Smooth muscle cell of the coronary artery (primary cell): ENCODE measurements at places on chromosomes 13 and 19. TPM values are rescaled to one million over a fixed set of nuclear protein-coding genes. Genes with fewer than 3 reads are reported as not detected.

The SPTBN4 gene
- total RNA-seq = 1.2 and 7.8 TPM in 2 replicates

The RPL18A gene
- total RNA-seq = 662 and 1,392 TPM in 2 replicates

The SCEL gene
- not detected in 2 replicates for total RNA-seq

The TUBA3C gene
- total RNA-seq = not detected in 2 replicates

The FXYD3 gene
- not detected in 2 replicates for total RNA-seq

The ZNF221 gene
- 6.3 and 8.4 TPM in 2 replicates for total RNA-seq

The TEX101 gene
- not detected in 2 replicates for total RNA-seq

The ZNF763 gene
- total RNA-seq = 1.2 and 2.3 TPM in 2 replicates

The NCR1 gene
- total RNA-seq = not detected in 2 replicates

The SAFB2 gene
- total RNA-seq = 24.9 and 72.8 TPM in 2 replicates

The SERP2 gene
- 3.4 and 3.8 TPM in 2 replicates for total RNA-seq

The HPN gene
- 0.12 TPM in 1 of 2 replicates, not detected in the other for total RNA-seq

The SLC8A2 gene
- total RNA-seq = 0.23 TPM in 1 of 2 replicates, not detected in the other

The ZNF99 gene
- not detected in 2 replicates for total RNA-seq

The KLHL1 gene
- total RNA-seq = not detected in 2 replicates

The MEF2B gene
- not detected in 2 replicates for total RNA-seq

The LPAR2 gene
- 0.83 and 1.9 TPM in 2 replicates for total RNA-seq

The ZNF573 gene
- total RNA-seq = 3.5 and 3.7 TPM in 2 replicates

The FCHO1 gene
- total RNA-seq = 0.12 and 0.15 TPM in 2 replicates

The BRSK1 gene
- total RNA-seq = 6.9 and 11.3 TPM in 2 replicates

The CAPNS1 gene
- 535 and 598 TPM in 2 replicates for total RNA-seq

The KLK12 gene
- not detected in 2 replicates for total RNA-seq

The NDUFA7 gene
- total RNA-seq = 19.4 and 52.7 TPM in 2 replicates

The DCT gene
- 0.12 TPM in 1 of 2 replicates, not detected in the other for total RNA-seq

The GDF15 gene
- 17.9 and 53.0 TPM in 2 replicates for total RNA-seq

The HRC gene
- 0.12 and 0.30 TPM in 2 replicates for total RNA-seq

The FGF21 gene
- not detected in 2 replicates for total RNA-seq

The LRFN3 gene
- total RNA-seq = 1.1 and 1.5 TPM in 2 replicates

The PTH2 gene
- not detected in 2 replicates for total RNA-seq

The FOXO1 gene
- 1.9 and 7.9 TPM in 2 replicates for total RNA-seq

The SWSAP1 gene
- 0.30 and 0.35 TPM in 2 replicates for total RNA-seq

The TNFRSF19 gene
- 0.68 and 19.4 TPM in 2 replicates for total RNA-seq

The RUVBL2 gene
- 246 and 247 TPM in 2 replicates for total RNA-seq

The CYP4F11 gene
- not detected in 2 replicates for total RNA-seq

The ZIC5 gene
- not detected in 2 replicates for total RNA-seq

The WDR87 gene
- under 0.01 TPM in 1 of 2 replicates, not detected in the other for total RNA-seq

The TPM4 gene
- total RNA-seq = 1,025 and 1,480 TPM in 2 replicates

The ZIK1 gene
- 4.6 and 11.3 TPM in 2 replicates for total RNA-seq

The LILRB2 gene
- not detected in 2 replicates for total RNA-seq

The ZNF546 gene
- 3.1 and 3.6 TPM in 2 replicates for total RNA-seq

The SLC27A1 gene
- 11.7 and 59.9 TPM in 2 replicates for total RNA-seq

The HS6ST3 gene
- 0.08 and 0.12 TPM in 2 replicates for total RNA-seq

The FREM2 gene
- under 0.01 TPM in 1 of 2 replicates, not detected in the other for total RNA-seq

The TEX26 gene
- total RNA-seq = not detected in 2 replicates

The SYT5 gene
- under 0.01 TPM in 1 of 2 replicates, not detected in the other for total RNA-seq
